ENCODE measurements at places on chromosomes 12 and 14.

DNA sequence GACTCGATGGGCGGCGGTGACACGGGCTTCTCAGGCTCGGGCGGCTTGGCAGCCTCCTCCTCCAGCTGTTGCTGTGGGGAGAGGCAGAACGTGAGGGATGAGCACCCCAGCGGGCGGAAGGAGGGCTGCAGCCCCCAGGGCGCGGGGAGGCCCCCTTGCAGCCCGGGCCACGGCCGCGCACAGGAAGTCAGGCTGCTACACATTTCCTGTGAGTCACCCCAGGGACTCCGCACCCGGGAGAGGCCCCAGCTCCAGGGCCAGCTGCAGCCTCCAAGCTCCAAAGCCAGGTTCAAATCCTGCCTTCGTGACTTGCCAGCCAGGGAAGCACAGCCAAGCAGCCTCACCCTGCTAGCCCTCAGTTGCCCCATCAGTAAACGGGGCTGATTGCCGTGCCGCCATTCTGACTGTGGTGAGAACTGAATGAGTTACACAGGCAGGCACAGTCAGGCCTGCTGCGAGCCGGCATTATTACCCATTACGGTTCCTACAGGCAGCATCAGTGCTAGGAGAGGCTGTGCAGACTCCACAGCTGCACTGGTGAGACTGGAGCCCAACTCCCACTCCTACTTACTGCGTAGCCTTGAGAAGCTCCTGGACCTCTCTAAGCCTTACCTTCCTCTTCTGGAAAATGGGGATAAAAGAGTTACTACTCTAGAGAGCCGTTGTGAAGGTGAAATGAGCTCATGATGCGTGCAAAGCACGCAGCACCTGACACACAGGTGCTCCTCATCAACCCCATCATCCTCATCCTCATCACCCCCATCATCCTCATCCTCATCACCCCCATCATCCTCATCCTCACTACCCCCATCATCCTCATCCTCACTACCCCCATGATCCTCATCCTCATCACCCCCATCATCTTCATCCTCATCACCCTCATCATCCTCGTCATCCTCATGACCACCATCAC is 100.9 kb downstream of the NCOR2 start:
- DNase-seq: no peak

DNA sequence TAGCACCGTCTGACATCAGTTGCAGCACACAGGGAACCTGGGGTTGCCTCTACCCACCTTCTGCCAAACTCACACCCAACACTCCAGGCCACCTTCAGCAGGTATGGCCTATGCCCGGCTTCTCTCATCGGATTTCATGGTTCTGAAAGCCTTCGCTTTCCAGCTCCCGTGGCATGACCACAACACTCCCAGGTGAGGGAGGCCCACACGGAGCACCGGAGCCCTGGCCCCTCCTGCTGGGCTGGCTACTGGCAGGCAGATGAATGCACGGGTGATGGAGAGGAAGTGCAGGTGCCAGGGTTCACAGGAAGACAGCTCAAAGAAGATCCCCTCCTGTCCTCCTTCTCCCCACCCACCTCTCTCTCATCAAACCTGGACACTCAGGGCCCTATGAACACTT is 37.2 kb downstream of the CACNA2D4 start:
- DNase-seq: no peak

DNA sequence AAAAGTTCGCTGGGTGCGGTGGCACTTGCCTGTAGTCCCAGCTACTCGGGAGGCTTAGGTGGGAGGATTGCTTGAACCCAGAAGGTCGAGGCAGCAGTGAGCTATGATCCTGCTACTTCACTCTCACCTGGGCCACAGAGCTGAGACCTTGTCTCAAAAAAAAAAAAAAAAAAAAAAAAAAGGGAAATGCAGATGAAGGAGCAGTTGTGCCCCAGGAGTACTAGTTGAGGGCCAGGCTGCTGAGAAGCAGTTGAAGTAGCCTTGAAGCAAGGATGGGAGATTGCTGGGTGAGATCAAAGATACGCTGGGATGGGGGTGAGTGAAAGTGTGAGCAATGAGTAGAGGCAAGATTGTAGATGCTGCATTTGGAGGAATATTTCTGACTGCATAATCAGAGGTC is 93.4 kb upstream of the DNM1L start:
- DNase-seq: no peak

DNA sequence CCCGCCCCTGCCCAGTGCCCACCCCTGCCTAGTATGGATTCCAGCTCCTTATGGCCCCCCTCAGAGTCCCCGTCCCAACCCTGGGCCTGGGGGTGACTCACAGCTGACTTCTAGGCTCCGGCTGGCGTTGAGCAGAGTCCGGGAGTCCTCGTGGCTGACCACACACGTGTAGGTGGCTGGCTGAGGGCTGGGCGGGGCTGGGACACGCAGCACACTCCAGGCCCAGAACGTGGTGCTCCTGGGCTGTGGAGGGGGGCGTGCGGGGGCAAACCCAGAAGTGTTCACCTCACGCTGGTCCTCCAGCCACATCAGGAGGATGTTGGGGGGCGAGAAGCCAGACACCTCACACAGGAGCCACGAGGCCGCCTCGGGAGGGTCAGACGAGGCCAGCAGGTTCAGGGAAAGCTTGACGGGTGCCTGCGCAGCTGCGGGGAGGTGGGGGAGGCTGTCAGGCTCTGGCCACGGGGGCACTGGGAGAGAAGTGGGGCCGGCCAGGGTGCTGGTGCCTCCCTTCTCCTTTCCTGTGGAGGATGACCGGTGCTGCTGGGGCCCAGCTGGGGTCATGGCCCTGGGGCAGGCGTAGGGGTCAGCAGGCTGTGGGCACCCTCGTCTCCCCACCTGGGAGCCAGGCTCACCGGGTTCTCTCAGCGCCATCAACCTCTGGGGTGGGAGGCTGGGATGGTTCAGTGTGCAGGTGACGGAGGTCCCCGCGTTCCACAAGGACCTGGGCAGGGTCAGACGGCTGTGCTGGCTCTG is 314.1 kb downstream of the TMEM121 start:
- DNase-seq: no peak

DNA sequence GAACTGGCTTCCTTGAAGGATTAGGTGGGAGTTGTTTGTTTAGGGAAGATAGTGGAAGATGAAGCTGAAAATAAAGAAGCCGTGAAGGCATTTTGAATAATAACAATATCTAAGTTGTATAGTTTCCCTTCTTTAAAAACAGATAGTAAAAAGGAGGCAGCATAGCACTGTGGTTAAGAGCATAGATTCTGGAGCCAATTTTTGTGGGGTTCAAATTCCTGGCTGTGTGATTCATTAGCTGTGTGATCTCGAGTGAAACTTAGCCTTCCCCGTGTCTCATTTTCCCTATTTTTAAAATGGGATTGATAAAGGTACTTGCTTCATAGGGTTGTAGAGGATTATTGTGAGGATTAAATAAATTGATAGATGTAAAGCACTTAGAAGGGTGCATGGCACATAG is 104.5 kb downstream of the MYRFL start:
- no peak for DNase-seq

DNA sequence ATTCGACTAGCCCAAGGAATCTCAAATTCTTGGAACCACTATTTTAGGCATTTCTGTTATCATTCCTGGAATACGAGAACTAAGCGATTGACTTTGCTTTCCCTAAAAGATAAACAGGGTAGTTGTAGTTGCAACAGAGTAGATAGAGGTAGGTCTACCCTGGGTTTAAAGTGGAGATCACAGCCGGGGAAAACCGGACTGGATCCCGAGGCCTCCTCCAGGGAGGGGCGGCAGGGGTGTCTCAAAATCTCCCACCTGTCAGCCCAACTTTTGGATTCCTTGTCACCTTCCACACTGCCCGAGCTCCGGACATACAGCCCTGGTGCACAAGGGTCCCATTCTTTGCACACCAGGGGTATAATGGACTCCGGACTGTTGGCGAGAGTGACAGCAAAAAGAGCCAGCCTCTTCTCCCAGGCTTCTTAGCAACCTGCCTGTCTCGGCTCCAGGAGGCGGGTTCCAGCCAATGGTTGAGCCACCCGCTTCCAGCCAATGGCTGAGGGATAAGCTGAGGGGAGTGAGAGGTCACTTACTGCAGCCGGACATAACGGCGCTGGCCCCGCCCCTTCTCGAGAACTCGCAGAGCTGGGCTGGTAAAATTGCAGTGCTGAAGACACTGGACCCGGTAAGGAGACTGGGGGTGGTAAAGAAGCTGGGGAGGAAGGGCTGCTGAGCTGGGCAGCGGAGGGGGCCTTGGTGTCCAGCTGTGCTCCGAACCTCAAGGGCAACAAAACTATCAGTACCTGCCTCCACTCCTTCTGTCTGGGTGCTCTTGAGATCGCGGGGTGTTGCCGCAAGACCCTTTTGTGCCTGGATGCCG is at the start of gene SUOX:
SUOX (plus strand) TSS at position 562 of the 820 bp plus-strand sequence. CDS start 4,946 bp downstream, outside the sequence.
- peak; percentile 96 for DNase-seq

DNA sequence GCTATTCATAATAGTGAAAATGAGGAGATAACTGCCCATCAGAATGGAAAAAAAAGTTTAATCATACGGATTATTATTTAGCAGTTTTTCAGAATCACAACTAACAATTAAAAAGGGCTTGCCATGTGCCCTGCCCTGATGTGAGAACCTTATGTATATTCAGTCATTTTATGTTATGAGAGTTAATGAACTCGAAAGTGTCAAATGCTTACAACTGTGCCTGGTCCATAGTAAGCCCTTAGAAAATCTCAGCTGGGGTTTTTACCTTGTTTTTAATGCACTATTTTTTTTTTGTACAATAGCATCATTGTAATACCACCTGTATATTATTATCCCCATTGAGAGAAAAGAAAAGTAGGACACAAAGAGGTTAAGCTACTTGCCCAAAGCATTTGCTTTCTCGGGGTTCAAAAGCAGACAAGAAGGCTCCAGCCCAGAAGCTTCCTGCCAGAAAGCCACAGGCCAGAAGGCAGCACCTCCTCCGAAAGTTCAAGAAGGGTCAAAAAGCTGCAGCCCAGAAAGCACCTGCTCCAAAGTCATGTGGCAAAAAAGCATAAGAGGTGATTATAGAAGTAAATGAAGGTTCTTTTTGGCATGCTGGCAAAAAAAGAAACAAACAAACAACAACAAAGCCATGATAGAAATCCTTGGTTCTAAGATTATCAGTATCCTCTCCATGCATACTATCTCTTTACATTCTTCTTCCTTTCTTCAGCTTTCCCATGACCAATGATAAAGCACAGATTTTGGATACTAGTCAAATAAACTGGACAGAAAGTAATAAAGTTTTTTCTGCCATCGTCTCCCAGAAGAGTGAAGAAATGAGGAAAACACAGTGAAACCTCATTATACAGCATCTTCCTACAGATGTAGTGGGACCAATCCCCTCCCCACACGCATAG is 59.1 kb upstream of the NAP1L1 start:
- DNase-seq: peak; percentile 92

DNA sequence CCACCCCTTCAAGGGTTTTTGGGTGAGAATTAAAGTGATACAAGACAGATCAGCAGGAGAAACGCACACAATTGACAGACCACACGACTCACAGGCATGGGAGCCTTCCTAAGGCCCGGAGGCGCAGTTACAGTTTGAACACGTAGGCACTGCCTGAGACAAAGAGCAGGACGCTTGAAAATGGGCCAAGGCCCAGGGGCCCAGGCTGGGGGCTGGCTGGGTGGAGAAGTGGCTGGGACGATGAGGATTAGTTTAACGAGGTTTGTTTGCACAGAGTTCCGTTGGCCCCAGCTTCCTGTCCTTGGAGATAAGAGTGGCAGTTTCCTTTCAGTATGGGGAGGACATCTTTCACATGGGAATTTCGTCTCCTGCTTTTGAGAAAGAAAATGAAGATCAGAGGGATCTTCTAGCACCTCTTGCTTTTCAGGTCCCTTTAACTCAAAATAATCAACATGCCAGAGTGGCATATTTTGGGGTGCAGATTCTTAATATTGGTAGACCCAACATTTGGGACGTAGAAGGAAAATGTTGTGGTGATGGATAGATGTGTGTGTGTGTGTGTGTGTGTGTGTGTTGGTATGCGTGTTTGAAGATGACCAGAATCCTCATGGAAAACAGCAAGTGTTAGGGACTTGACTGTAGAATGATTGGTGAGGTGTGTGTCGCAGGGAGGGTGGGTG is 44.6 kb downstream of the DLK1 start:
- no peak for DNase-seq

All from RPMI8226 (cell line).